GM12878 (cell line): ENCODE measurements at places on chromosomes 6 and 20.
A peak's percentile ranks its signal among the peaks of the same experiment; 100 is the strongest.

- no peak for DNase-seq
Measured at GRCh38 chr6:100806296-100806695, 74.8 kb downstream of the ASCC3 start.

DNA sequence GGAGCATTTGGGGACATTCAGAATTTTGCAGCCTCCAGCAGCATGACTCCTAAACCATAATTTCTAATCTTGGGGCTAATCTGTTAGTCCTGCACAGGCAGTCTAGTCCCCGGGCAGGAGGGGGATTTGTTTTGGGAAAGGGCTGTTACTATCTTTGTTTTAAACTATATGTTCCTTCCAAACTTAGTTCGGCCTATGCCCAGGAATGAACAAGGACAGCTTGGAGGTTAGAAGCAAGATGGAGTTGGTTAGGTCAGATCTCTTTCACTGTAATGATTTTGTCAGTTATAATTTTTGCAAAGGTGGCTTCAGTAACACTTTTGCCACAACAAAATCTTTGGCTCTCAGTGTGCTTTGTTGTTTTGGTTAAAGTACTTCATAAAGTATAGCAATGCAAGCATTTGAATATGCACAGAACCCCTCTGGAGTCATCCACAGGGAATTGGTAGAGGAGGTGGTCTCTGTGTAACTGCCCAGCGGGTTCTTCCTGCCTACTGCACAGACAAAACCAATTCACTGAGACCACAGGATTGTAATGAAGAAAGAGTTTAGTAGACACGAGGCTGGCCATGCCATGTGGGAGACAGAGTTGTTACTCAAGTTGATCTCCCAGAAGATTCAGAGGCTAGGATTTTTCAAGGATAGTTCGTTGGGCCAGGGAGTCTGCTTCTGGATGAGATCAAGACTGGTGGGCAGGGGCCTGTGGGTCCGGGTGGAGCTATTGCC is 224.1 kb upstream of the MYLIP start:
- no peak for DNase-seq

GRCh38 chr20:35088231-35089145 is 4.1 kb downstream of the TRPC4AP start:
- DNase-seq, result no peak

- DNase-seq, result no peak
Measured at GRCh38 chr6:11396860-11397259, 140.7 kb upstream of the TMEM170B start.

- DNase-seq, result no peak
Measured at GRCh38 chr6:85644279-85644762, 1.6 kb upstream of the SYNCRIP start.

DNA sequence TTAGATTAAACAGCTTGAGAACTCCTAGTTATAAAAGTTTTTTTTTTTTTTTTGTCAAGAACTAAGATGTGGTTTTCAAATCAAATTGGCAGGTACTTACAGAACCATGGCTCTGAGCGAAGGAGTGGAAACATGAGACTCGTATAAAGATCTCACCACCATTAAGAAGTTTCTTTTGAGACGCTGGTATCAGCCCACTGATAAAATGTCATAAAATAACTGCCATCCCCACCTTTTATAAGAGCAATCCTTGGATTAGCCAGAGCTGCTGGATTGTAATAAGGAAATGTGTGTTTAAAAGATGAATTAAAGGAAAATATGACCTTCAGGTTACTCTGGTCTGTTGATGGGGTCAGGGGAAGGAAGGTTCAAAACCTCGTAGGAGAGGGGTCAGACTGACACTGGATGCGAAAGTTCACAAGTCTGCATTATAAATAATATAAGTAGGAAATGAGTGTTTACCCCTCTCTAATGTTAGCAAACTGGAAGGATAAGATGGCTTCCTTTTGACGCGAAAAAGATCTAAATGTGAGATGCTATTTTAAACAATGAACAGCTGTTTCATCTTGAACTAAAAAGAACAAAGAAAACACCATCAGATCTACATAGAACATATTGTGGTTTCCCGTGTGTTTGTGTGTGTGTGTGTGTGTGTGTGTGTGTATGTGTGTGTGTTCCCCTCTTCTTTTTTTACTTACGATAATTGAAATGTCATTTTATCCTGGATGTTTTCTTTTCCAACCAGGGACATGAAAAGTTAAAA is 386.8 kb upstream of the JAG1 start:
- DNase-seq, result no peak

DNA sequence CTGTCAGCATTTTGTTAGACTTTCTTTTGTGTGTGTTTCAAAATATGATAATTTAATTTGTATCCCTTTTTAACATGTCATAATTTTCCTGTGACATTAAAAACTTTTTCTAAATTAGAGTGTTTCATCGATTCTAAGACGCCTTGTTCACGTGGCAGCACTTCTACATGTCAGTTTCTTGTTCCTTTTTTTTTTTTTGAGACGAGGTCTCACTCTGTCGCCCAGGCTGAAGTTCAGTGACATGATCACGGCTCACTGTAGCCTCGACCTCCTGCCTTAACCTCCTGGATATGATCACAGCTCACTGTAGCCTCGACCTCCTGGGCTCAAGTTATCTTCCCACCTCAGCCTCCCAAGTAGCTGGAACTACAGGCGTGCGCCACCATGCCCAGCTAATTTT is 27.6 kb upstream of the ADRM1 start:
- DNase-seq, result no peak

DNA sequence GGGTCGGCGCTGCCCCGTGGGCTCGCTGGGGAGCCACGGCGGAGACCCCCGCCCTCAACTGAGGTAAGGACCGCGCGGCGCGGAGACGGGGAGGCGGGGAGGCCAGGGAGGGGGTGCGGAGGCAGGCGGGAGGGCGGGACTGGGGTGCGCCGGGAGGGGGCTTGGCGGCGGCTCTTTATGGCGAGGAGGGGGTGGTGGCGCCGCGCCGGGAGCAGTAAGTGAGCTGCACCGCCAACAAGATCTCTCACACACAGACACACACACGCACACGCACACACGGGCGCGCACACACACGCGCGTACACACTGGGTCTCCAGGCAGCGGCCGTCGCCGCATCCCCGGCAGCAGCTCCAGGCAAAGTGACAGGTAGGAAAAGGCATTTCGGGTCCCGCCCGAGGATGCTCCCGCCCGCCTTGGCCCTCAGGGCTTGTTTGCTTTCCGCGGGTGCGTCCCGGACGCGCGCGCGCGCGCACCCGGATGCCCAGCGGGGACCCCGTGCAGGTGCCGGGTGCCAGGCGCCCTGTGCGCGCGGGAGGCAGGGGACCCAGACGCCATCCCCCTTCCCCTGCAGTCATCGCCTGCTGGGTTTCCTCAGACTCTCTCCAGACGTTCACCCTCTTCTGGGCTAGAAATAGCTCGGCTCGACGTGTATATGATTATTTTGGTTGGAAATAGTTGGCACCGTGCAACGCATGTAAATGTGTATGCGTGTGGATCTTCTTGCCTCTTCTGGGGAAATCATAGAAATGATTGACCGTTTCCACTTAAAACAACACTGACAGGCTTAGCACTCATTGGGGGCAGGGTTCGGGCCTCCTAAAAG is at the start of gene PLCB4:
Gene PLCB4 (plus strand): TSS at position 247 of the 823 bp plus-strand sequence. CDS start 238,728 bp downstream, outside the sequence.
- DNase-seq, result no peak

DNA sequence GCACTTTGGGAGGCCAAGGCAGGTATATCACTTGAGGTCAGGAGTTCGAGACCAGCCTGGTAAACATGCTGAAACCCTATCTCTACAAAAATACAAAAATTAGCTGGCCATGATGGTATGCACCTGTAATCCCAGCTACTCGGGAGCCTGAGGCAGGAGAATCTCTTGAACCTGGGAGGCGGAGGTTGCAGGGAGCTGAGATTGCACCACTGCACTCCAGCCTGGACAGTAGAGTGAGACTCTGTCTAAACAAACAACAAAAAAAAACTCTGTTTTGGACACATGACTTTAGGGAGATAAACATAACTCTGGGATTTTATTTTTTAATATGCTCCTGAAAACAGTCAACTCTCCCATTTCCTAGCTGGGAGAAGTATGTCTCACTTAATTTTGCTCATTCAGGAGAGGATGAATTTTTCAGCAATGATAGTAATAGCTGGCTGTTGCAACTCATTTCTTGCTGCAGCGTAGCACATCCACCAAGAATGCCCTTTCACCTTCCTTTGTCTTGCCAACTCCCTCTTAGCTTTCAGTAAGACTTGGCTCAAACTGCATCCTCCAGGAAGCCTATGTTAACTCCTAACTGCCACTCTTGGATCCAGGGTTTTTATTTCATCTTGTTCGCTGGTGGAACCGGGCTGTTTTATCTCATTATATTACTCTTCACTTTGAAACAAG is 24.3 kb downstream of the TOP1 start:
- no peak for DNase-seq

GRCh38 chr20:43988867-43989266 is 74.2 kb downstream of the TOX2 start:
- no peak for DNase-seq

DNA sequence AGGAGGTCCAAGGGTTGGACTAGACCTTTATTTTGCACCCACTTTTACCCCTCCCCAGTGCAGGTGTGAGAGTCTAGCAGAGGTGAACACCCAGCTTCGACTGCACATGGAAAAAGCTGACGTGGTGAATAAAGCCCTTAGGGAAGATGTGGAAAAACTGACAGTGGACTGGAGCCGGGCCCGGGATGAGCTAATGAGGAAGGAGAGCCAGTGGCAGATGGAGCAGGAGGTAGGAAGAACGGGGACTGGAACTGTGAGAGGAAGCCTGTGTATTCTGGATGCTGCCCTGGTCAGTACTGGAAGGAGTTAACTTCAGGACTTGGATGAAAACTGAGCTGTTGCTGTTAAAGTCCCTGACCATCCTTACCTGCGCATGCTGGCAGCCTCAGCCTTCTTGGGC is 10.6 kb downstream of the CEP250 start:
- DNase-seq, result no peak

GRCh38 chr20:6848041-6848440 is 80.6 kb downstream of the BMP2 start:
- DNase-seq, result no peak

- no peak for DNase-seq
Measured at GRCh38 chr20:25039697-25040437, 18.1 kb downstream of the ACSS1 start.

GRCh38 chr6:84752118-84752850 is 12.1 kb downstream of the TBX18 start:
- no peak for DNase-seq

GRCh38 chr6:24931718-24932691 is 3.8 kb downstream of the RIPOR2 start:
- peak; percentile 84 for DNase-seq

DNA sequence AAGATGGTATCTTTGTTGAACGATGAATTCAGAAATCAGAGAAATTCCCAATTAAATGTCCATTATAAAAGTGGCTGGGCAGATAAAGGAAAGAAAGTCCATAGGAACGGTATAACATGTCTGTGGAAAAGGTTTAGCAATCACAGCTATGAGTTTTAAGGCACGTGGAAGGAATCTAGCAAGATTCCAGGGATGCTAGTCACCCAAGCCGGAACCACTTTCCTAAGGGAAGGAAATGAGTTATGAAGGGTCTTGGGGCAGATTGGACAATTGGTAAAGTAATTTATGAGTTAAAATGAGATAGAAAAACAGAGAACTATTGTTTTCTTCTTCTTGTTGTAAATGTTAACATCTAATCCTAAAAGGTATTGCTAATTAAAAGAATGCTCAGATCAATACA is 384.8 kb downstream of the ADGRB3 start:
- no peak for DNase-seq

DNA sequence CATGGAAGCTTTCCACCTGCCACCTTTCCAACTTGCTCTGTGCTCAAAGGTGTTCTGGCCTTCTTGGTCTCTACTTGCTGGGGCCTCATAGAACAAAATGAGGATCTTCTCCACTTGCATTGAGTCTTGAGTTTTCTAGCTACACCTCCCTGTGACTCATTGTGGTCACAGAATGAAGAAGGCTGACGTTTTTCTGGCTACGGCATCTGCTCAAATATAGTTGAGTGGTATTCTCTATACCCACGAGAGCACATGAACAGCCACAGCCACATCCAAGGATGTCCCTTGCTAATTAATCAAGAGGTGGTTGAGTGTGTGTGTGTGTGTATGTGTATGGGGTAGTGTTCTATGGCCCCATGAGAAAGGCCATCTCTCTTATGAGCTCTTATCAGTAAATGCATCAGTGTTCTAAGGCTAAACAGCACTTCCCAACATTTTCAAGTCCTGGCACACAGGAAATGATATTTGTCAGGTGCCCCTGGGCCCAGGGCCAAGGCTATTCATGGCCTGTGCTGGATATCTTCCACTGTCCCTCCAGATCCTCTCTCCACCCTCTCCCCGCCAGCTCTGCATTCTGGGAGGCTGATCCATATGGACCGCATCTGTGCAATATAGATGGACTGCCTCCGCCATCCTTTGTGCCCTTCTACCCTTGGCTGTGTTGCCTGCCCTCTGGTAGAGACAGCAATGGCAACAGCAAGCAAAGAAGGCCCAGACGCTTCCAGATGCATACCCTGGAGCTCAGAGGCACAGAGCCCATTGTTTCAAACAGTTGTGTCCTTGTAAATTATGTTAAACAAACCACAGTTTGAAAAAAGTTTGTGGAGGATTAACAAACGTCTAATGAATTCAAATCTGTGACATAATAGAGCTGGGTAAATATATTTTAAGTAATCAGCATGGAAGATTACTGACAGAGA is 150.2 kb downstream of the LRFN2 start:
- DNase-seq, result no peak

DNA sequence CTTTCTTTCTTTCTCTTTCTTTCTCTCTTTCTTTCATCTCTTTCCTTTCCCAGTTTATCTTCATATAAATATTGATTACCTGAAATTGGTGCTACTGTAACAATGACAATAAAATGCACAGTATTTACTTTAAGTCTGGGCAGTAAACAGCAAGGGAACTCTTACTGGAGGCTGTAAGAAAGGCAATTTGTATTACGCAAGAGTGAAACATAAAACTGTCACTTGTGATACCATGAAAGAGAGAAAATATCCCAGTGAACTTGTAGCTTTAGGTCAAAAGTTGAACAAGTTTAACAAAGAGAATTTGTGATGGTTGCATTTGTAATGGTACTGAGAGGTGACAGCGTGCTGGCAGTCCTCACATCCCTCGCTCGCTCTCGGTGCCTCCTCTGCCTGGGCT is 80.0 kb downstream of the EYS start:
- DNase-seq, result no peak

- DNase-seq, result no peak
Measured at GRCh38 chr20:14916360-14916920, 579.0 kb upstream of the FLRT3 start.
